ENCODE measurements at places on chromosomes 7 and 10.

DNA sequence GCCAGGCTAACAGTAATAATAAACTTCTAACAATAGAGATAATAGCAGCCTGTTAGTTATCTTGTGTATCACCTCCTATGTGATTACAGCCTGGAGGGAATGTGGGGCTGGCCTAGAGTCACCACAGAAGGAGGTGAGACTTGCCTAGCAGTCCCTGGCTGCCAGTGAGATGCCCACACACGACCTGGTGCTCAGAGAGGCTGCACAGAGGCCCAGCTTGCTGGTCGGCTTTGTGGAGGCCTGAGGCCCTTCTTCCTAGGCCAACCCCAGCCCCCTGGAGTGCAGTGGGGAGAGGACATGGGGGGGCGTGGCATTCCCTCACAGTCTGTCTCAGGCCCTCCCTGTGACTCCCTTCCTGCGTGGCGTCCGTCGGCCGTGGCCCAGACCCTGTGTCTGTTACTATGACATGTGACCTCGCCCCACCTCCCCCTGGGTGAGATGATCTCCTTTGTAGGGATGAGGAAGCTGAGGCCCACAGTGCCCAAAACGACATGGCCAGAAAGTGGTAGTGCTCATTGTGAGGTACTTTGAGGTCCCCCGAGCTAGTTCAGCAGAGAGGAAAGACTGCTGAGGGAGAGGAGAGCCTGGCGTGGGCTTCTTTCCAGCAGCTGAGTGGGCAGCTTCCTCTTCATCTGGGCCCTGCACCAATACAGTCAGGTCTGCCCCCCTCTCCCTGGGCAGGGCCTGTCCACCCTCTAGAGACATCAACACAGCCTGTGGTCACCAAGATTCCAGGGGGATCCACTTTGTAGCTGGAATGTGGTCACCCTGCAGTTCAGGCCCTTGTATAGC, 29.7 kb downstream of the UNC5B start:
- DNase-seq: no peak

DNA sequence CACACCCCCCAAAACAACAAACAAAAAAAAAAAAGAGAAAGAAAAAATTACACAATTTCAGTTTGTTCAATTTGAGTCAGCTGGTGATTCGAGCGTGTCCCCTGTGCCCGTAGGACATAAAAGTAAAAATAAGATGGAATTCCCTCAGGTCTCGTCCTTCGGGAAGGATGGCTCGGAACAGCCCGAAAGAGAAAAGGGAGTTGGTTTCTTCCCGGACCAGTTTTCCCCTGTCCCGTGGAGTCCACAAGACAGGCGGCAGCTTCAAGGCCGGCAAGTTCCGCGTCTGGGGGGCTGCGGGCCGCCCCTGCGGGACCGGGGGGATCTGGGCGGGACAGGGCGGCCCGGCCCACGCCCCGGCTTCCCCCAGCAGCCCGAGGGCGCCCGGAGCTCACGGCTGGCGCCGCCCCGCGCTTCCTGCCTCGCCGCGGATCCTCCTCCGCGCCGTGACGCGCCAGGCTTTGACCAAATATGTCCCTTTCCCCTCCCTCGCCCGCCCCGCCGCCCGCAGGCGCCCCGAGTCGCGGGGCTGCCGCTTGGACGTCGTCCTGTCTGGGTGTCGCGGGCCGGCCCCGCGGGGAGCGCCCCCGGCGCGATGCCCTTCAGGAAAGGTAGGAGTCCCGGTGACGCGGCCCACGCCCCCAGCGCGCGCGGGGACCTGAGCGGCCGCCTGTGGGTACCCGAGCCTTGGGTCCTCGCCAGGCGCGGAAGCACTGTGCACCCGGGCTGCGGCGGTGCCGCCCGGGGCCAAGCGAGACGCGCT, 55.8 kb downstream of the RBM17 start:
- peak; percentile 82 for DNase-seq

DNA sequence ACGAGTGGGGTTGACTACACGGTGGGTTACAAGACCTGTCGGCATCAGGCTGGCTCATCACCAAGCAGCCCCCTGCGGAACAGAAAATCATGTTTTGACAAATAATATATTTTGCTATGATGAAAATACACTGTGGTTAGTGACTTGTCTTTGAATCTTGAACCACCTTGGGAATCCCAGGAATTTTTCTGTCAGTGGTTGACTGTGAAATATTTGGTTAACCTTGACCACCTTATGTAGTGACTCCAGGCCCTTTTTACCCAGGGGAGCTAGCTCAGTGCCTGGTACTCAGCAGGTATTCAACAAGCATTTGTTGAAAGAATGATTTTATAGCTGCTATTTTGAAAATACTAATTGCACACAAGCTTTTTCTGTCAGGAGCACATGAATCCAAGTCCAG, 406.0 kb downstream of the PHF14 start:
- DNase-seq: no peak

GRCh38 chr7:78232806-78233205, 434.2 kb downstream of the PHTF2 start:
- DNase-seq: no peak

- DNase-seq: no peak
Measured at GRCh38 chr10:60405172-60405571, 15.5 kb upstream of the ANK3 start.

DNA sequence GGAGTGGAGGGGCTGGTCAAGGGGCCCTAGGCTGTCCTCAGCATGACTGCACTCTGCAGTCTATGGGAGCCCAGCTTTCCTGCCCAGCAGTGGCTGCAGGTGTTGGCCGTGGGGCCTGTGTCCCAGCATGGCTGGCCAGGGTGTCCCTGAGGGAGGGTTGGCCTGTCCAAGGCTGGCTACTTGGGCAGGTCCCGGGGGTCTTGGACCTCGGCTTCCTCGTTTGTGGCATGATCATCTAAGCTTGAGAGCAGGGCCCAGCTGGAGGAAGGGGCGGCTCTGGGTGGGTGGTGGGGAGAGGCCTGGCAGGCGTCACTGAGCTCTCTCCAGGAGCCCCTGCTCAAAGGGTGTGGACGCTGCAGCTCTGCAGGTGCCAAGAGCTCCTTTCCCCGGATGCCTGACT, 43.7 kb upstream of the CFAP46 start:
- no peak for DNase-seq

All from hippocampal formation (tissue), 2 donors.